Stimulated activated CD8-positive, alpha-beta memory T cell treated with anti-CD3 and anti-CD28 coated beads, Interleukin-15, amount 100 ng/mL, for 4 hours (primary cell): ENCODE measurements at places on chromosomes 7 and 10.

DNA sequence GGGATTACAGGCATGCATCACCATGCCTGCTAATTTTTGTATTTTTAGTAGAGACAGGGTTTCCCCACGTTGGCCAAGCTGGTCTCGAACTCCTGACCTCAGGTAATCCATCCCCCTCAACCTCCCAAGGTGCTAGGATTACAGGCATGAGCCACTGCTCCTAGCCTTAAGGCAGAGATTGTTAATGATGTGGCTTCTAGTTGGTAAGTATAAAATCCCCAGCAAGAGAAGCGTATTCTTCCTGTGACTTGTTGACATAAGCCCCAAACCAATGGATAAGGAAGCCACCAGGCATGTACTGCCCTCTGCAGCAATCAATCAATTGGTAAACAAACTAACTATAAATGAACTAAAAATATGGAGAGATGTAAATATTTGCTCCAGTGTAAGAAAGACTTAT is 41.2 kb downstream of the REEP3 start:
- DNase-seq, result no peak

DNA sequence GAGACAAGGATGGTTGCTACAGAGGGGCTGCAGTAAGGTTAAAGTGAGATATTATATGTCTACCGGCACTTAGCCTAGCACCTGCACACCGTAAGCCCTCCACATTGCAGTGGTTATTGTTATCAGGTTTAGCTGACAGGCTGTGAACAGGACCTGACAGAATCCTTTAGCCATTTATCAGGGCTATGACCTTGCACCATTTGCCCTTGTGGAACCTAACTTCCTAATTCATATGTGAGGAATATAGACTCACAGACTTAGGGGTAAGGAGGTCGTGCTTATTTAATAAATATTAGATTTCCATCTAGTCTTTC is 10.1 kb downstream of the NCOA4 start:
- no peak for DNase-seq

- DNase-seq, result no peak
Measured at GRCh38 chr10:49303711-49304110, 4.7 kb downstream of the C10orf71 start.

- no peak for DNase-seq
Measured at GRCh38 chr7:71237945-71238344, 106.0 kb downstream of the GALNT17 start.

GRCh38 chr10:104435822-104436221 is 82.2 kb downstream of the CFAP58 start:
- no peak for DNase-seq

DNA sequence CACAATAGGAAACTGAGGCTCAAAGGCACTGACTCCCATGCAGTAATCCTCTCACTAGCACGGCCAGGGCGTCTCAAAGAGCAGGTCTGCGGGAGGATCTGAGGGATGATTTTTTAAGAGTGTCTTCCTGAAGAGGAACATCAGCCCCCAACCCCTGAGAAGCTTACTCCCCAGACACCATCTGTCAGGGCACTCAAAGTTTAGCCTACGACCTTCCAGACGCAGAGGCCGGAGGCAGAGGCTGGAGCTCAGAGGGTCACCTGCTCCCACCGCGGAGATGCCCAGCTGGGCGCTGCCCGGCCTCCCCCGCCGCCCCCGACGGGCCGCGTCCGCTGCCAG is 1.7 kb downstream of the ZNF777 start:
- DNase-seq, result no peak

DNA sequence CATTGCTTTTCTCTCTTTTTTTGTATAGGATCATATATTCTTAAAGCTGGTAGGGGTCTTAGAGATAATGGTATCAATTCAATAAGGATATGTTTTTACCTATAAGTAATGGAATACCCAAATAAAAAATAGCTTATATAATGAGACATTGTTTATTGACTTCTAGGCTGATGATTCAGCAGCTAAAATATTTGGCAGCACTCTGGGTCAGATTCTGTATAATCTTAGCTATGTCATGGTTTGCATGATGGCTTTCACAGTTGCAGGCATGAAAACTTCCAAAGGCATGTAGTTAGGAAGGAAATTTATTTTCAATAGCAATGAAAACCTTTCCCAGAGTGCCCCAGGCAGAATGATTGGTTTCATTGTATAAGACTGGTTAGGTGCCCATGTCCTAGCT is 32.1 kb upstream of the A1CF start:
- no peak for DNase-seq

- DNase-seq, result no peak
Measured at GRCh38 chr7:28069807-28070206, 110.8 kb downstream of the JAZF1 start.

- DNase-seq, result no peak
Measured at GRCh38 chr7:18859318-18859717, 258.1 kb downstream of the TWIST1 start.

DNA sequence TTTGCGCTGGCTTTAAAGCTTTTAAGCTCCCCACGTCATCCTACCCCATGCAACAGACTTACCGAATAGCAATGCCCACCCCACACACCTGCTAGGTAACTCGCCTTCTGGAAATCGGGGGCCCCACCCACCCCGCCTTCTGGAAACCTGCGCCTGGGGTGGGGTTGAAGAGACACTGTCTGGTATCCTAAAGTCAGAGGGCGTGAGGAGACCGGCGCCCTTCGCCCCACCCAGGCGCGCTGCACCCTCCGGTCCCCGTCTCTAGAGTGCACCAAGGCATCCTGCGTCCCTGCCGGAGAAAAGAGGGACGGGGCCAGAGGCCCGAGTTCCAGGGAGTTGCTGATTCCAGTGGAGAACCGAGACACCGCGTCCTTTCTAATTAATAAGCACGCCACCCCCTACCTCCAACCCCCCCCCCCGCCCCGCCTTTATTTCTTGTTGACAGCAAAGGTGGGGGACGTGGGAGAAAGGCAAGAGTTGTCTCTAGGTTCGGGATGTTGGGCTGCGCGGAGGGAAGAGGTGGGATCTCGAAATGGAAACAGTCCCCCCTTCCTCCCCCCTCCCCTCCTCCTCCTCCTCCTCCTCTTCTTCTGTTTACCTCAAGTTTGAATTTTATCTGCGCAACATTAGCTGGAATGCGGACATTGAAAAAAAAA is 220.9 kb upstream of the MKLN1 start:
- DNase-seq, result peak; percentile 33

DNA sequence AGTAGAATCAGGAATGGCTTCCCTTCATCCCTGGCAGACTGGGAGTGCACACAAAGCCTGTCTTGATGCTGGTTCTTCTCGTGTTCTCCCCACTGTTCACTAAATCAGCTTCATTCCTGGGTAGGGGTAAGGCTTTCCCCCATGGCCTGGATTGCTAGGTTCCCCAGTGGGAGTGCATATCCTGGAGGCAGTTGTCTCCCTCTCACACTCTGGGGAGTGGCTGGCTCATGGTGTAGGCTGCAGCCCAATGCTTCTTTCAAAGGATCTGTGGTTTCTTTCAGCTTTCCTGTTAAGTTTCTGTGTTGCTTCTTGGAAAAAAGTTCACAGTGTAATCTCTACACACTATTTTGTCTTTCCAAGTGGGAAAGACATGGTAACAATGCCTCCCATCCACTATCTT is 32.6 kb upstream of the ARMC3 start:
- DNase-seq, result no peak

DNA sequence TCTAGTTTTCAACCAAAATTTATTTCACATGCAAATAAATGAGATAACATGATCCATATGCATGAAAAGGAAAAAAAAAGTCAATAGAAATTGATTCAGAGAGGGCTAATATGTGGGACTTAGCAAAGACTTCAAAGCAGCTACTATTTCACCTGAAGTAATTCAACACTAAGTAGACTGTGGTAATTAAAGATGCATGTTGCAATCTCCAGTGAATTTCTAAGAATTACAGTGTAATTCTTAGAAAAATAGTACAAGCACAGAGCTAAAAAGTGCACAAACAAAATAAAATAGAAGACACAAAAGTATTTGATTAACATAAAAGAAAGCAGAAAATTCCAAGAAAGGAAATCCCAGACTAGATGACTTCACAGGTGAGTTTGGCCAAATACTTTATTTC is 25.7 kb downstream of the GPR22 start:
- DNase-seq, result no peak

DNA sequence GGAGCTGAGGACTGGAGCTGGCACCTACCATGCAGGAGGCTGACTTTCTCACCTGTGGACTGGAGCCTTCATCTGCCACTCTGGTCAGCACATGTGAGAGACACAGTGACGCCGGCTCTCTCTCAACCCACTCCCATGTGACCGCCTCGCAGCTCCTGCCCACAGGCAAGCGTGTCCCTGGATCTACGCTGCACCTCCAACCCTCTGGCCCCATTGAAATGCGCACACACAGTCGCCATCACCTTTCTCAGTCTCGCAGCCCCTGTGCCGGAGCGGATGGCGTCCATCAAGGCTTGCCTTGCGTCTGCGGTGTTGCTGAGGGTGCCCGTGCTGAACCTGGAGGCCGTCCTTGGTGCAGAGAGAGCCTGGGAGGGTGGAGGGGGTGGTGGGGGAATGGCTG is 242.2 kb upstream of the GRB10 start:
- no peak for DNase-seq

GRCh38 chr7:91247500-91247899 is 16.7 kb upstream of the FZD1 start:
- DNase-seq, result no peak

GRCh38 chr7:96211954-96212353 is 109.9 kb downstream of the SLC25A13 start:
- no peak for DNase-seq

DNA sequence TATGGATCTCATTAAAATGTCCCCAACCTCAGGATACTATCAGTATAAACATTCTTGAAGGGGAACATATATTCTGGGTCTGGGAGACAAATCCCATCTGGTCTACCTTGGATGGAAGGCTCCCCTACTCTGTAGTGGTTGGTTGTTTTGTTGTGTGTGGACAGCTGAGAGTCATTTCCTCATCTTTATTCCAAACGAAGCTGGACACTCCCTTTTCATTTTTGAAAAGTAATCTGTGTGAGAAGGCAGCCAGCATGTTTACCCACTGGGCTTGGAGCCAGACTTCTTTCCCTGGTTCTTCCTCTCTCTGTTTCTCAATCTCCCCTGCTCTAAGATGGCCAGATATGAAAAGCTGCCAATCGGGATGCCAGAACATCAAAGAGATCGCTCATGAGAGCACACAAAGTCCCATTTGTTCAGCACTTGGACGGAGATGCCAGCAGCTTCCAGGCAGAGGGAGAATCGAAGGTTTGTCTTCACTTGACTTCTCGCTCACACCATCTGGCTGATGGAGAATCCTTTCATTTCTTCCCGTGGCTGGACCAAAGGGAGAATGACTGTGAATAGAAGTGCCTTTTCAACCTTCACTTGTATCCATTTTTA is 108.1 kb upstream of the AGR3 start:
- no peak for DNase-seq

GRCh38 chr10:106436123-106436715 is 728.3 kb downstream of the SORCS1 start:
- DNase-seq, result no peak

DNA sequence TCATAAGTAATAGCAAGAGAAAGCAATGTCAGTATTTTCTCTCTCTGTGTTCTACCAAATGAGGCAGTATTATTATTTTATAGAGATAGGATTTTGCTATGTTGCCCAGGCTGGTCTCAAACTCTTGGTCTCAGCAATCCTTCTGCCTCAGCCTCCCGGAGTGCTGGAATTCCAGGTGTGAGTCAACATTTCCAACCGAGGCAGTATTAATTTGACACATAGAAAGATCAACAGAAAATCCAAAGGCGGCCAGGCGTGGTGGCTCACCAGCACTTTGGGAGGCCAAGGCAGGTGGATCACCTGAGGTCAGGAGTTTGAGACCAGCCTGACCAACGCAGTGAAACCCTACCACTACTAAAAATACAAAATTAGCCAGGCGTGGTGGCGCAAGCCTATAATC is 71.8 kb downstream of the SMURF1 start:
- DNase-seq, result no peak

GRCh38 chr10:123462756-123463155 is 203.4 kb upstream of the GPR26 start:
- no peak for DNase-seq

DNA sequence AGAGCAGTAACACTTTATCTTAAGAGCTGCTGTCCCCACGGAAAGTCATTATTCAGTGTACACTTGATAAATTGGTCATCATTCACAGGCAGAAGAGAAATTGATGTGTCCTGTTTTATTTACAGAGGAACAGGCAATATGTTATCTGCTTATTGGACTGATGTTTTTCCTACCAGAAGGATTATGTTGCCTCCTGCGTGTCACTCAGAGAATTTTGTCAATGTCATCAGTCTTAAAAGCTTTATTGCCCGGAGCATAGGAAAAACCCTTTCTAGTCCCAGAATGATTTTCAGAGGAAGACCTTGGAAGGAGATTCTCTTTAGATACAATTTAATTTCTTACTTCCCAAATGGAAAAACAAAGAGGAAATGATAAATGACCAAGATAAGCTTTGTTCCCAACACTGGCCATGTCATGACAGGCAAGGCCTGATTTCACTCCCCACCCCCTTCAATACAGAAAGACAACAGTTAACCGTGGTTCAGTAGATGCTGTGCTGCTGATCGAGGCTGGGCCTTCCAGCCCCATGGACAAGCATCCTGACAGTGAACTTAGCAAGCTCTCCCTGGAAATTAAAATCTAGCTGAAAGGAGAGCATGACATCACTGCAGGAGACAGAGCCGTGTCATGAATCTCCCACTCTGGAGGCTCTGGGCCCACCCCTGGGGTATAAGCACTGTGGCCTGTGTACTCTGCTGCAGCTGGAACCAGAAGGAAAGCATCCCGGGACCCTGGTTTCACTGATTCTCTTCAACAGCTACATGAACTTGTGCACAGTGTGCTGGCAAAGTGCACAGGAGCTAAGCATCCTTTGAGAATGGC is 118.8 kb upstream of the LYZL2 start:
- no peak for DNase-seq

DNA sequence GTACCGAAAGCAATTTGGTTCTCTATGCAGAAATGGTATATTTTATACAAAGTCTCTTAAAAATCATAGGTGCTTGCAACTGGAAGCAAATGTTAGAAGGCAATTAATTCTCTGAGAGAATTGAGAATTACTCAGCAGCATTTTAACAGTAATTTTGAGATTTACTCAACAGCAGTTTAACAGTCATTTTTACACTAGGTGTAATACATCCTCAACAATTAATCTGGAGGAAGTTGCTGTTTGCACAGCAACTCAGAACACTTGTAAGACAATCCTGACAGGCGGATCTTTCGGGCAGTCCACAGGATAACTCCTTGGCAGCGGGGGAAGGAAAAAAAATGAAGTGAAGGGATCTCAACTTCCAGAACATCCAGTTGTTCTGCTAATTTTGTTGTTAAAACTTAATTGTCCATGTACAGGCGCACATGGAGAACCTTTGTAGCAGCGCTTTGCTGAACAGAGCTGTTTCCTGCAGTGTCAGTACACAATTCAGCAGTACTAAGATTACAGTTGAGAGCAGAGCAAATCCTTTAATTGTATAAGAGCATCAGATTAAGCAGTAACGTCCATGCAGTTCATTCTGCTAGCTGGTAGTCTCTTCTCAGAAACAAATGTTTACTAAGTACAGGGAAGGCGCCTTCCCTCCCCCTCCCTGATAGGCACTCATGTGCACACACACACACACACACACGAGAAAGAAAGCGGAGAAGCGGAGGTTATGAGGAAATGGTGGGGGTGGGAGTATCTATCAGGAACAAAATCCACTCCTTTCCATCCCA is 43.8 kb downstream of the ENO4 start:
- DNase-seq, result no peak

GRCh38 chr10:116744885-116745284 is 2.5 kb upstream of the HSPA12A start:
- DNase-seq, result no peak

- no peak for DNase-seq
Measured at GRCh38 chr7:151597541-151598444, 78.1 kb upstream of the RHEB start.

- DNase-seq, result no peak
Measured at GRCh38 chr10:88528201-88528600, 54.9 kb downstream of the RNLS start.
